ENCODE measurements at places on chromosomes 2 and 18.

- H3K4me3 ChIP-seq: no peak overlapping the region
- H3K27ac ChIP-seq: no peak overlapping the region
- H3K27me3 ChIP-seq: no peaks in the 10 kb centered on the region
- H3K4me1 ChIP-seq: no peaks in the 10 kb centered on the region
These were observed 5.1 kb downstream of the AFF3 start for GRCh38 chr2:100137318-100137717.

- H3K4me1 ChIP-seq: peaks cover 27% of the 10 kb centered on the region
- no peak overlapping the region for H3K4me3 ChIP-seq
- H3K36me3 ChIP-seq: no peaks in the 10 kb centered on the region
- no peaks in the 10 kb centered on the region for H3K27me3 ChIP-seq
- no peak for DNase-seq
These were observed 789.0 kb upstream of the RAB6C start for GRCh38 chr2:129190494-129190893.

GRCh38 chr2:99404039-99404796 is 67.0 kb downstream of the EIF5B start:
- H3K4me1 ChIP-seq: no peaks in the 10 kb centered on the region
- H3K4me3 ChIP-seq: no peak overlapping the region
- H3K27ac ChIP-seq: no peak overlapping the region
- peaks cover 98% of the 10 kb centered on the region for H3K36me3 ChIP-seq

GRCh38 chr2:58870704-58871103 is 629.6 kb upstream of the FANCL start:
- no peaks in the 10 kb centered on the region for H3K27me3 ChIP-seq
- no peaks in the 10 kb centered on the region for H3K4me1 ChIP-seq
- H3K36me3 ChIP-seq: no peaks in the 10 kb centered on the region
- H3K27ac ChIP-seq: no peak overlapping the region
- no peak overlapping the region for H3K4me3 ChIP-seq

DNA sequence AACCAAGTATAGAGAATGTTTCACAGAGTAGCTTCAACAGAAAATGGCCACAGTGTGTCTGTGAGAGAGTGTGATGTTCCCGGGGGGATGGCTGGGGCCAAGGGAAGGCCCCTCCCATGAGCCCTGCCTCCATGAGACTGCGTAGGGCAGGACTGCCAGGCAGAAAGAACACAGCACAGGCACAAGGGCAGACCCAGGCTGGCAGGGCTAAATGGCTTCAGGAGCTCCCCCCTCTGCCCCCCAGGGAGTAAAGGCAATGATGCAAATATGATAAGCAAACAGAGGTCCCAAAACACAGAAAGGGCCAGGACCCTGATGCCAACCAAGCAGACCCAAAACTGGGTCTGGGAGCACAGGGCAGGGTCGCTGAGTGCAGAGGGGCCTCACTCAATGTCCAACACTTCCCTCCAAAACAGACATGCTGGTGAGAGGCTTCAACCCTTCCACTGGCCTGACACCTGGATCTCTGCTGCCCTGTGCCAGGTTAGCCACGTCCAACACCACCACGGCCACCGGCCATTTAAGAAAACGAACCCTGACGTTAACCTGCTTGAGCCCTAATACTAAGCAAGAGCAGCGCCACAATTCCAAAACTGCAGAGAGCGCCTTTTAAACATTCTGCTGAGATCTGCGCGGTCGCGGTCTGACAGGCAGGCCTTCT is 90.3 kb downstream of the HDAC4 start:
- peak; percentile 28 for DNase-seq
- peaks cover 85% of the 10 kb centered on the region for H3K4me1 ChIP-seq
- no peaks in the 10 kb centered on the region for H3K36me3 ChIP-seq
- H3K4me3 ChIP-seq: no peak overlapping the region

GRCh38 chr2:127091886-127092285 is 15.1 kb downstream of the BIN1 start:
- H3K27me3 ChIP-seq: no peaks in the 10 kb centered on the region
- H3K27ac ChIP-seq: no peak overlapping the region
- H3K36me3 ChIP-seq: no peaks in the 10 kb centered on the region
- H3K4me1 ChIP-seq: peaks cover 54% of the 10 kb centered on the region
- H3K4me3 ChIP-seq: no peak overlapping the region

- H3K27me3 ChIP-seq: no peaks in the 10 kb centered on the region
- no peaks in the 10 kb centered on the region for H3K36me3 ChIP-seq
- H3K4me1 ChIP-seq: peaks cover 7% of the 10 kb centered on the region
- DNase-seq: no peak
- H3K27ac ChIP-seq: peak overlapping the region; percentile 53
These were observed 36.9 kb upstream of the SLC14A1 start for GRCh38 chr18:45686891-45687611.
